ENCODE measurements at places on chromosomes 12 and 14.

DNA sequence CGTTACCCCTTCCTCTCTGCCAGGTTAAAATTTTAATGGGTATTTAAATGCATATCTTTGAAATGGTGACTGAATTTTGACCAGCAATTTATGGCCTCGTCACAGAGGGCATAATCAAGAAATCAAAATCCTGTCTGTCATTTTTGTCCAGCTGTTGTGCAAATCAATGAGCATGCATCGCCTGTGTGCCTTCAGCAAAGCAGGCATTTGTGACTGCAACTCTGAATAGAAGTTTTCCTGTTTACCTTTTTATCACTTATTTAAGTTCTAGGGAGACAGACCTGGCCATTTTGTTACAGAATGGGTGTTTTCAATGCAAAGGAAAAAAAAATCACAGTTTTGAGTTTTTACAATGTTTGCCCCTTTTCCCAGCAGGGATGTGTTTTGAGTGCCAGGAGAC, 107.4 kb downstream of the PPM1A start:
- DNase-seq, result no peak

GRCh38 chr14:65981192-65981843, 504.9 kb upstream of the CCDC196 start:
- DNase-seq, result peak; percentile 9

GRCh38 chr14:82230748-82231147, 697.1 kb upstream of the SEL1L start:
- DNase-seq, result no peak

DNA sequence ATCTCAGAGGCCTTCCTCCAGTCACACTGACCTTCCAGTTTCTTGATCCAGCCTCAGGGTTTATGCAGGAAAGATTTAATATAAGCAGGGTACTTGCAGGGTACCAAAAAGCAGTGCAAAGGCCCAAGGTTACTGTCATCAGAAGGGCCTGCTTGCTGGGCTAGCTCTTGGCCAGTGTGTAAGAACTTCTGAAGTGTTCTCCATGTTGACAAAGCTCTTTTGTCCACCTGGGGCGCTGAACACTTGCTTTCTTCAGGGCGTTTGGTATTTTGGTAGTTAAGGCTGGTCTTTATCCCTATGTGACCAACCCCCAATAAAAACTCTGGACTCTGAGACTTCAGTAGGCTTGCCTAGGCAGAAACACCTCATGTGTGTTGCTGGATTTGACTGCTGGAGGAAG, 69.7 kb downstream of the ZC3H14 start:
- no peak for DNase-seq

GRCh38 chr12:102958830-102959176, 1.3 kb downstream of the ASCL1 start:
- no peak for DNase-seq

DNA sequence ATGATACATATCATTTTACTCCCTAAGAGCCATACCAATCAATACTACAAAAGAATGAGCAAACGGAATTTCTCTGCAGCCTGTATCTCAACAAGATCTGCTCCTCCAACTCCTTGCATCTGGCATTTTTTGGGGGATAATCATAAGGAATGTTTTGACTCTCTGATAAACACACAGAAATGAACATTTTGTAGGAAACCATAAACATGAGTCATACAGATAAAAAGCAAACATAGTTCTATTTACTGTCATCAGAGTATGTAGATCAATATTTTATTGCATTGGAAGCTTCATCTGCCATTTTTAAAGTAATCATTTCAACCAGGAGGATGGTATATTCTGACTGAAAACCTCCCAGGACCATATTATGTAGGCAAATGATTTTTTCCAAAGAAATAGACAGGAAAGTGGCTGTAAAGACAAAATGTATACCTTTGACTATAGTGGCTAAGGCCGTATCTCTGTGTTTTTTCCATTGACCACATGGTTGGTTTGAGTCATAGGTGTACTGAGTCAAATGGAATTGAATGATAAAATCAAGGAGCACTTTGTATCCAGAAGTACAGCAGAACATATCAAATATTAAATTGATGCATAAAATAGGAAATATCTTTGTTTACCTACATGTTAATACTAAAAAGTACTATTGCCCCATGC, 32.4 kb upstream of the CD69 start:
- DNase-seq, result no peak

DNA sequence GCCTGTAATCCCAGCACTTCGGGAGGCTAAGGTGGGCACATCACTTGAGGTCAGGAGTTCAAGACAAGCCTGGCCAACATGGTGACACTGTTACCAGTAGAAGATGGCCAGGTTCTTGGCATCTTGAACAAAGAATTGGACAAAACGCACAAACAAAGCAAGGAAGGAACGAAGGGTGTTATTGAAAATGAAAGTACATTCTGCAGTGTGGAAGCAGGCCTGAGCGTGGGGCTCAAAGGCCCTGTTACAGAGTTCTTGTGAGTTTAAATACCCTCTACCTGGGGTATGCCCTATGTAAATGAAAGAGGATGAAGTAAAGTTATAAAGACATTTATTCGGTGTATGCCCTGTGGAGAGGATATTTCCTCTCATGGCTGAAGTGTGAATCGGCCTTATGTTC, 20.8 kb upstream of the CDK17 start:
- DNase-seq, result no peak

DNA sequence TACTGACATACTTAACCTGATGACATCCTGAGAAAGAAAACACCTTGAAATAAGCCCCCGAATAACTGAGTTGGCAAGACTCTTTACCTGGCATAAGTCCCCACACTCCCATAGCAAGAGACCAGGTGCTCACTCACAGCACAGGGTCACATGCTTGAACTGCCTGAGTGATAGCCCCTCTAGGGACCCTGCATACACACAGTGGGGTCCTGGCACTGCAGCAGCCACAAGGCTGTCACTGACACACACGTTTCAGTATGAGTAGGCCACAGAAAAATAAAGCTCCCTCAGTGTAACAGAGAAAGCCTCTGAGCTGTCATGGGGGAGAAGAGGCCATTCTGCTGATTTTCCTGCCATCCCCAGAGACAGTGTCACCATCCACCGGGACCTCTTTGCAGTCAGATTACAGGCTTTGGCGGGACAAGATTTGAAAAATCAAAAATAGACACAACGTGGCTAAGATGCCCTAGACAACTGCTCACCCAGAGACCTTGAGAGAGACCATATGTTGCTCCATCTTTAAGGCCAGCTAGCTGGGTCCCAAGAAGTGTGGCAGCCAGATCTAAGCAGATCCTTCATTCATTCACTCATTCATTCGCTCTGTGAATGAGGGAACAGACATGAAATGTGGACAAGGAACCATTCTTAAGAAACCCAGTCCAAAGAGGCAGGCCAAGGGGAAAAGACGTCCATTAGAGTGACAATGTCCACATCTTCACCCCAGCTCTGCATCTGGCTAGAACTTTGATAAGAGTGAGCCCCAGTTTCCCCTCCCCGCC, 1.6 kb downstream of the SCARB1 start:
- no peak for DNase-seq

GRCh38 chr14:104724407-104724980, 465 bp downstream of the ADSS1 start:
- no peak for DNase-seq

DNA sequence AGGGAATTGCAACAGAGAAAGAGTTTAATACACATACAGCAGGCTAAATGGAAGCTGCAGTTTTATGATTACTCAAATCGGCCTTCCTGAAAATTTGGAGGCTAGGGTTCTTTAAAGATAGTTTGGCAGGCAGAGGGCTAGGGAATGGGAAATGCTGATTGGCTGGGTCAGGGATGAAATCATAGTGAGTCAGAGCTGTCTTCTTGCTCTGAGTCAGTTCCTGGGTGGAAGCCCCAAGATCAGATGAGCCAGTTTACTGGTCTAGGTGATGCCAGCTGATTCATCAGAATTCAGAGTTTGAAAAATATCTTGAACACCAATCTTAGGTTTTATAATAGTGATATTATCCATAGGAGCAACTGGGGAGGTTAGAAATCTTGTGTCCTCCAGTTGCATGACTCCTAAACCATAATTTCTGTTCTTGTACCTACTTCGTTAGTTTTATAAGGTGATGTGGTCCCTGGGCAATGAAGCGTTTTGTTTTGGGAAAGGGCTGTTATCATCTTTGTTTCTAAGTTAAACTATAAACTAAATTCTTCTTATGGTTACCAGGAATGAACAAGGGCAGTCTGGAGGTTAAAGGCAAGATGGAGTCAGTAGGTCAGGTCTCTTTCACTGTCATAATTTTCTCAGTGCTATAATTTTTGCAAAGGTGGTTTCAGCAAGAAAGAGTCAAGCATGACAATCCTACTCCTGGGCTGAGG, 257.8 kb upstream of the CCDC196 start:
- DNase-seq, result no peak

GRCh38 chr14:55771242-55771981, 191.4 kb downstream of the KTN1 start:
- no peak for DNase-seq

DNA sequence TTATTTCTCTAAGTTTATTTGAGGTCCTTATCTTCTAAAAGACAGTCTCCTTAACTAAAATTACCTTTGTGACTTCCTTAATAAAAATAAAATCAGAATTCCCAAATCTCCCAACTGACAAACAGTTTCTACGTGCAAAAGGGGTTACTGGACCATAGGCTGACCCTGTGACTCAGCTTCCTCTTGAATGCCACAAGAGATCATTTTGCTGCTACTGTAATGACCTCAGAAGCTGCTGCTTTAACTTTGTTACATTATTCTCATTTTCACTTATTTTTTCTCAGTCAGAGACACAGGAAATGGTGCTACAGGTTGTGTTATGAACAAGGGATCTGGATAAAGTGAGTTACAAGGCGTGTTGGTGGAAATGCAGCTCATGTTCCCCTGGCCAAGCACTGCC, 132.2 kb upstream of the TMTC2 start:
- no peak for DNase-seq

DNA sequence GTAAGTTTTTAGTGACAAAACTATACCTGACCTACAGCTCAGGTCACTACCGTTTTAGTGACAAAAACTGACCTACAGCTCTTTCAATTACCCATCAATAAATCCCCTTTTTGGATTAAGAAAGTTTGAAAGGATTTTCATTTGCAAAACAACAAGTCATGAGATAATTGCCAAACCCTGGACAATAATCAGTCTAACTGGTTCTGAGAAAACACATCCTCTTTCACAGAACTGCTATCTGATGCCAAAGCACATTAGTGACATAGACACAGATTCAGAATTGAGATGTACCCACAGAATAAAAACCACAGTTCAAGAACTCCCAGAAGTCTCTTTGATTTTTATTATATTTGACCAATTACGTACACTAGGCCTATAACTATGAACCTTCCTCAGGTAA, 126.0 kb upstream of the COCH start:
- DNase-seq, result no peak

GRCh38 chr12:67269633-67270573, 745 bp downstream of the CAND1 start:
- DNase-seq, result peak; percentile 66

DNA sequence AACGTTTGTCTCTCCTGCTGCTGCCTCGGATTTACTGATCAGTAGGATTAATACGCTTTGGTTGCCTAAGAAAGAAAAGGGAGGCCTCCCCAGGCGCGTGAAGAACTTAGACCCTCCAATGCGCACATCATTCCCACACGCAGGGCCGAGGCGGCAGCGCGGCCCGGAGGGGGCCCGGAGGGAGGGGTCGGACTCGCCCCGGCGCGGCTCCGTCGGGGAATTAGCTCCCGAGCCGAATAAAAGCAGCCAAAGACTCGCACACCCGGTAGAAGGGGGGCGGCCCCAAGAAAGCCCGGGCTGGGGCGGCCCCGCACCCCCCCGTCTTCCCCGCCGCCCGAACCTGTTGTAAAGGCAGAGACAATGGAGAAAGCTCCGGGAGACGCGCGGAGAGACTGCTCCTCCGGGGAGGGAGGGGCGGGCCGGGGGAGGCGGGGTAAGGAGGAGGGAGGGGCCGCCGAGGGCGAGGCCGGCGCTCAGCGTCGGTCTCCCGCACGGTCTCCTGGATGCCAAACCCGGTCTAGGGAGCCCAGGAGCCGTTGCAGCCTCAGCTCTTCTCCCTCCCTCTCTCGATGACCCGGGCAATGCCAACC, at the start of gene NELL2:
NELL2 (minus strand) TSS at position 362 of the 590 bp plus-strand sequence. CDS start 446 bp downstream, outside the sequence.
- DNase-seq, result peak; percentile 24

DNA sequence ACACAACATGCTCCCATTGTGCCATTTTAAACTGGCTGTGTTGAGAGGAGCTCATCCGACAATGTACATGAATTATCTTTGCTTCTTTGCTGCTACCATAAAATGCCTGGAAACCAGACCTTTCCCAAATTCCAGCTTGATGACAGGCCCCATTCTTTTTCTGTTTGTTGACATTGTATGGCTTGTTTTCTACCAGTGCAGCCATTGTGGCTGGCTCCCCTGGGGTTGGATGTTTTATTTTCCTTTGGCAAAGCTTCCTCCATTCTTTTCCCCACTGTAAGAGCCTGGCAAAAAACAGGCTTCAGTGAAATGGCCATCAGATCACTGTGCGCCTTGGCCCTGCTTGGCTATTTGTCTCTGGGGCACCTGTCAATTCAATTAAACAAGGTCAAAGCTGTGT, 532.5 kb downstream of the VRK1 start:
- no peak for DNase-seq

DNA sequence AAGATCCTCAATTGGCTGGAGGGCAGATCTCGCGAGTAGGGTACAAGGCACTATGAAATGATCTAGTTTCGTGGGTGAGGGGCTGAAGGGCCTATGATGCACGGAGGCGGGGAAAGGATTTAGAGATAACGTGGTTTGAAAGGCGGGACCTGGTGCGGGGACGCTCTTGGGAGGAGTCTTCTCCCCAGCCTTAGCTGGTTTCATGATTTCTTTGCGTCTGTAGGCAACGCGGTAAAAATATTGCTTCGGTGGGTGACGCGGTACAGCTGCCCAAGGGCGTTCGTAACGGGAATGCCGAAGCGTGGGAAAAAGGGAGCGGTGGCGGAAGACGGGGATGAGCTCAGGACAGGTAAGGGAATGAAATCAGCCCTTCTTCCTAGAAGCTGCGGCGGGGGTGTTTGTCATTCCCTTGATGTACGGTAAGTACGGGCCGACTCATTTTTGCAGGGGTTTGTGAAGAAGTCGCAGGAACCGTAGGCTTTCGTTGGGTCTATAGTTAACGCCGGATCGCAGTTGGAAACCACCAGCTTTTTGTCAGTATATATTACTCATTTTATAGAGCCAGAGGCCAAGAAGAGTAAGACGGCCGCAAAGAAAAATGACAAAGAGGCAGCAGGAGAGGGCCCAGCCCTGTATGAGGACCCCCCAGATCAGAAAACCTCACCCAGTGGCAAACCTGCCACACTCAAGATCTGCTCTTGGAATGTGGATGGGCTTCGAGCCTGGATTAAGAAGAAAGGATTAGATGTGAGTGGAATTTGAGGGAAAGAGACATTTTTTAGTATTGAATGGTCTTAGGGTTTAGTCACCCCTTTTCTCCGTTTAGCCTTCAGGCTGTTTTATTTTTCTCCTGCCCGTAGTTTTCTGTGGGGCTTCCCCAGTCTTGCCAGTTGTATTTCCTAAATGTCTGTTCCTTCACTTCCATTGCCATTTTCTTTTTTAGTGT, 602 bp downstream of the APEX1 start:
- DNase-seq, result peak; percentile 87

DNA sequence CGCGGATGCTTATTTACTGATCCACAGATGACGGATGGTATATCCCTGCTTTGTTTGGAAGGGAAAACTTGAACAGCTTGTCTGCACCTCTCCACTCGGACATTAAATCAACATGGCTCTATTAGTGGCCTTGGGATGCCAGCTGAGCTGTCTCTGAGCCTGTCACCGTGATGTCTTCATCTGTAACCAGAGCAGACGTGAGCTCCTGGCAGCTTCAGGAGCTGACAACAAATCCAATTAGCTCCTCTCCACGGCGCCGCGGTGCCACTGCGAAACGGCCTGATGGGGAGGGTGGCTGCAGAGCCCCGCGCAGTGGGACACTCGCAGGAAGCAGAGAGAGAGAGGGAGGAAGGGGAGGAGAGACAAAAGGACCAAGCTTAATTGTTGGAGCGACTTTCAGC, 112.3 kb downstream of the PAPOLA start:
- DNase-seq, result peak; percentile 79
